Hematopoietic multipotent progenitor cell treated with erythropoietin and hydrocortisone succinate and interleukin-3 and kit ligand, for 8 days (in vitro differentiated cells): ENCODE measurements at places on chromosomes 7 and 10.

- no peak for DNase-seq
These were observed 4.5 kb upstream of the GRID1 start for GRCh38 chr10:86371116-86371515.

DNA sequence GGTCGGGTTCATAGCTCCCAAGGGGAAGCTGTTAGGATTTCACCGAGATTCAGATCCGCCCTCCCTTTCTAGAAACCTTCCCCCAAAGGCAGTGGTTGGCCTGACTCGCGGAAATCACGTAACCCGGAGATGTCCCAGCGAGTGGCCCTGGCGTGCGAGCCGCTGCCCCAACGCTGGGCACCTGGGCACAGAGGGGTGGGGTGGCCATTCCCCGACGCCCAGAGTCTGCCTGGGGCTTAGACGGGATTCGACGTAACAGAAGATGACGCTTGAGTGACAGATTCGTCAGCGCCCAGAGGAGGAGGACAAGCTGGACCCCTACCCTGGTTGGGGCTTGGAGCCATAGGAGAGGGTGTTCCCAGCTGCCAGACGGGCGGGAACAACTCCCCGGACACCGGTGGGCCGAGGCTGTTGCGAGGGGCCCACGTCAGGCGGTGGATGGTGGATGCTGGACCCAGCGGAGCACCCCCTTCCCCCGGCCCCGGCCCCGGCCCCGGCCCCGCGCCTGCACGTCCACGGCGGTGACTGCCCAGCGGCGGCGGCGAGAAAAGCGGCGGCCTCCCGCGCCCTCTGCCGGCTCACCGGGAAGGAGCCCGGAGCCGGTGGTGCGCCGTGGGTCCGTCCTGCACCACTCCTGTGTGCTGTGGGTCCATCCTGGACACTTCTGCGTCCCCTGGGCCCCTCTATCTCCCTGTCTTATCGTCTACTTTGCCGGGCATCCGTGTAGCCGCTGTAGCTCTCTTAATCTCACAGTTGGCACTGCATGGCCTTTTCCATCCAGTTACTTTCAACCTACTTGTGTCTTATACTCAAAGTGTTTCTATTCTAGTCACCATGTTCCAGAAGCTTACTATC, 35.4 kb upstream of the KNDC1 start:
- DNase-seq = no peak

GRCh38 chr7:107254398-107254985, 85.7 kb downstream of the HBP1 start:
- no peak for DNase-seq

DNA sequence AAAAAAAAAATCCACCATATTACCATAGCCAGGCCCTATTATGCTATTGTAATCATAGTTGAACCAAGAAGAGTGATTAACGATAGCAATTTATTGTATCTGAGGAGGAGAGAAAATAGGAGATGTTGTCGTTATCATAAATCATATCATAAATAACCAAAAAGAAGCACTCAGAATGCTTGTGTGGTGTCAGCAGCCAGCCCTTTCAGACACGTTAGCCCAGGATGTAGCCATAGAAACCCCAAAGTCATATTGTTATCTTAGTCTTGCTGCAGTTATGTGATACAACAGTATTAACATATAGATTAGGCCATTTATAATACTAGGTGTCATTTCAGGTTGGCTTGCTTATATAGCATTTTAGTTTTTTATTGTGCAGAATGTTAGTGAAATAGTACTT, 102.2 kb upstream of the GATA3 start:
- peak; percentile 35 for DNase-seq

DNA sequence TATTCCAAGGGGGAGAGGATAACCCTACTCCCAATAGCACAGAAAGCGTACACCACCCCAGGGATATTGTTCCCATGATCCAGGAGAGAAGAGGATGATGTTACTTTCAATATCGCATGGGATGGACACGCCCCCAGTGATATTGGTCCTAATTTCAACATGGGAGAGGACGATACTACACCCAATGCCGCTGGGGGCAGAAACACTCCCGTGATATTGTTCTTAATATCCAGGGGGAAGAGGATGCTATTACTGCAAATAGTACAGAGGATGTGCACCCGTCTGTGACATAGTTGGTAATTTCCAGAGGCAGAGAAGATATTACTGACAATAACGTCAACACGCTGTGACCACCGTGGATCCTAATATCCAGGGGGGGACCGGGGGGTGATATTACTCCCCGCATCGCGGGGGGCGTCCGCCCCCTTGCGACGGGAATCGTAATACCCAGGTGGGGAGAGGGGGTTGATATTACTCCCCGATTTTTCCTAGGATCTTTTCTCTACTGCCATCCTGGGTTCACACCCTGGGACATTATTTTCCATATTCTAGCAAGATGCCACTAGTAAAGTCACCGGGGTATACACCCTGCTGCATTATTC, 16.6 kb downstream of the MEIG1 start:
- no peak for DNase-seq

DNA sequence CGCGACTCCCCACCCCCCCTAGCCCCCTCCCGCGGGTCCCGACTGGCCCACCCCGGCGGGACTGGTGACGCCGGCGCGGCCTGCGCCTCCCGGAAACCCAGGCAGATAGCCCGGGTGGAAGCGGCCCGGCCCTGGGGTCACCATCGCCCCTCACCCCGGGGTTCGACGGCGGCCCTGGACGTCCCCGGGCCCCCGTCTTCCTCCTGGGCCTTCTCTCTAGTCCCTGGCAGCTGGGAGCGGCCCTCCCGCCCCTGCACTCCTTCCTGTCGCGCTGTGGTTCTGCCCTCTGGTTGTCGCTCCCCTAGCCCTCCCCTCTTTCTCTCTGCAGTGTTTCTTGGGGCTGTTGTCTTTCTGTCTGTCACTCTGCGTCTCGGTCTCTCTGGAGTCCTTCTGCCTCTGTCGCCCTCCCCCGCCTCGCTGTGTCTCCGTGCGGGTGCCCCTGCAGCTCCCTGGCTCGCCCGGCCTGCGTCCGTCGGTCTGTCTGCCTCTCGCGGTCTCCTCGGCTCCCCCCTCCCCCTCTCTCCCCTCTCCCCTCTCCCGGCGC, 90.5 kb upstream of the PAX2 start:
- DNase-seq = no peak

- no peak for DNase-seq
These were observed 167.9 kb upstream of the ZMIZ1 start for GRCh38 chr10:78900715-78901430.
